ENCODE measurements at places on chromosomes 4 and X. TPM values are rescaled to one million over a fixed set of nuclear protein-coding genes. Genes with fewer than 3 reads are reported as not detected.

ODAPH gene
- total RNA-seq, result not detected

CORIN gene
- 2.2 TPM for total RNA-seq

ARMCX1 gene
- 35.1 TPM for total RNA-seq

IL21 gene
- total RNA-seq, result 0.12 TPM

- peak; percentile 10 for ATAC-seq
These were observed 6.8 kb upstream of the IQSEC2 start for GRCh38 chrX:53288189-53288588.

DNA sequence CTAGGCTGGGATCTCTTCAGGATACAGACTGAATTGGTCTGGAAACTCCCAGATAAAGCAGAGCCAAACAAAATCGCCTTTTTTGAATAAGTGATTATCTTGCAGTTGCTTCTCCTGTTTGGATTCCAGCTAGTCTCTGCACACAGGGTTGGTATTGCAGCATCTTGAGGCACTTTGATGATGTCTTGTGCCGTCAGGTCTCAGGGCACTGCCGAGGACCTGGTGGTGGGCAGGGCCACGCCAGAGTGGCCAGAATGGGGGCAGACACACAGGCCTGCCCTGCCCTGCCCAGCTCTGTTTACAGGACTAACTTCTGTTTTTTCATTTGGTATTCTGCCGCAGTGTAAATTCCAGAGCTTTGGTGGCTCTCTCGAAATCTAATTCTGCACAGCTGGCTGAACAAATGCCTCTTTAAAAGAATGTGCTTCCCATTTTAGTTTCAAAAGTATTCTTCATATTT, 276.1 kb downstream of the NR3C2 start:
- peak; percentile 36 for ATAC-seq

DNA sequence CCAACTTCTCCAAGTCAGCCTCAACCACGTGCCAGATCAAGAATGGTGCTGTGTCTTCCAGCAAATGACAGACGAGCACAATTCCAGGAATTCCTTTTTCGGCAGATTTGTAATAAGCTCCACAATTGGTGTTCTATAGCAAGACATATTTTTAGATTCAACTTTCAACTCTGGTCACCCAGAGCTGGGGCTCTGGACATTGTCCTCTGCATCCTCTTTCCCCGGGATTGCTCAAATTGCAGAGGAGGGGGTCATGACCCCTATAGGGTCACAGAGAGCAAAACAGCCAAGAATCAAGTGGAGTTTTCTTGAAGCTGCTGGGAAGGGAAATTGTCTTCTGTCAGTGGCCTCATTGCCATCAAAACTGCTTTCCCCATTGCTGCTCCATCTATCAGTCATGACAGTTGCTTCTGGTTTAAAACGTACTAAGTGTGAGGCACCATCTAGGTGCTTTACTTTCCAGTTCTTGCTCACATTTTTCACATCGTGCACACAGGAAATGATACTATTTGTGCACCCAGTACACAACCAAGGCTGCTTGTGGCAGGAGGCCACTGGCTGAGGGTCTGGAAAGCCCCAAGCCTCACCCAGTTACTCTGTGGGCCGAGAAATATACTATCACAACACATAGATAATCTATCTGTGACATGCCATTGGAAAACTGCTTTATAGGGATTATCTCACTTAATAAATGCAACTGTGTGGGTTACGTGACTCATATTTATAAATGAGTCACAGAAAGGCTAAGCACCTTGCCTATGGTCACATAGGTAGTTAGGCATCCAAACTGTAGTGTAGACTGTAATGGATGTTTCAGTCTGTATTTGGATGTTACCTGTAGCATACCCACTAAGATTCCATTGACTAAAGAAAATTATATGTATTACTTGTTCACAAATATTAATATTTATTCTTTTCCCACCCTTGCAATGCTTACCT, 91.7 kb upstream of the PHOX2B start:
- no peak for ATAC-seq

DNA sequence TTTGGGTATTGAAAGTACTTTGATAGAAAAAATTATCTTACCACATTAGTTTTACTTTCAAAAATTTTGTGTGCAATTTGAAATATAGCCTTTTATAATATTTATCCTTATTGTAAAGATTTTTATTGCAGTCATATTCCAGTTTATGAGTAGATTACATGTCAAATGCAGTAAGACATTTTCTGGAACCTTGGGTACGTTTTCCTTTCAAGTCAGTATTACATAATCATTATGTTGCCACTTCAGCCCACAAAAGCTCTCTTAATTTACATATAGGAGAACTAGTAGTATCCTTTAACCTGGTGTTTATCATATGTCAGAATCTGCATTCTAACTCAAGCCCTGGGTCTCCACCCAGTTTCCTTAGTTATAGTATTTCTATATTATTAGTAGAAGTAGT, 98.5 kb downstream of the CENPC start:
- ATAC-seq, result no peak

- ATAC-seq, result no peak
These were observed 81.2 kb downstream of the APOOL start for GRCh38 chrX:85084770-85085393.

- ATAC-seq, result no peak
These were observed 23.9 kb downstream of the SLC39A8 start for GRCh38 chr4:102321260-102321995.

GRCh38 chr4:13918110-13918509, 290.6 kb upstream of the BOD1L1 start:
- peak; percentile 71 for ATAC-seq

DNA sequence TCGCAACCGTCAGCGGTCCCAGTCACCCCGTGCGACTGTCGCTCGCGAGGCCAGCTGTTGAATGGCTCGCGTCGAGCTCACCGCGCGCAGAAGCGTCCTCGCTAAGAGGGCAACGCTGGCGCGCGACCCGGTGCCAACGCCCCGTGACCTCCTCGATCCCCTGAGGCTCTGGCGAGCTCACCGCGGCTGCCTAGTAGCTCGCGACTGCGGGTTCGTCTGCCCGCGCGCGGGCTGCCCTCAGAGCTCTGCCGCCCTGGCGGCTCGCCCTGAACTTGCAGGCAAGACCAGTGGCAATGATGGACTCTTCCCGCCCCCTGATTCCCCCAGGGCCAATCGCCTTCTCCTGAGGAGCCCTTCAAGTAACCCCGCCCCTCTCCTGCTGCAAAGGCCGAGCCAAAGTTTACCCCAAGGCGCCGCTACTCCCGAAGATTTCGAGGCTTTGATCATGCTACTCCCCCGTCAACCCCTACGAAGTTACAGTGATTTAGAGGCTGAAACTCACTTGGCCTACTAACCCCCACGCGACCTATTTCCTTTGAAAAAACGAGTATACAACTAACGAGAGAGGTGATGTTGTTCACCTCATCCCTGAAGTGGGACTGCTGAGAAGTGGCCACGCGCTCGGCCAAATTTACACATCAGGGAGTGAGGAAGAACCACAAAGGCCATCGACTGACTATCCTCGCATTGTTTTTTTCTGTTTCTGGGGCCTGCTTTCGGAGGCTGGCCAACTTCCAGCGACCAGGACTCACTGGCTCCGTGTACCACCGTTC, 37.5 kb downstream of the PGRMC1 start:
- peak; percentile 36 for ATAC-seq

- ATAC-seq, result peak; percentile 84
These were observed at the start of gene NAP1L3 for GRCh38 chrX:93673056-93673868. Gene NAP1L3, minus strand, starts transcription at chrX:93673578. Its CDS starts 274 bp downstream, at chrX:93673304.

DNA sequence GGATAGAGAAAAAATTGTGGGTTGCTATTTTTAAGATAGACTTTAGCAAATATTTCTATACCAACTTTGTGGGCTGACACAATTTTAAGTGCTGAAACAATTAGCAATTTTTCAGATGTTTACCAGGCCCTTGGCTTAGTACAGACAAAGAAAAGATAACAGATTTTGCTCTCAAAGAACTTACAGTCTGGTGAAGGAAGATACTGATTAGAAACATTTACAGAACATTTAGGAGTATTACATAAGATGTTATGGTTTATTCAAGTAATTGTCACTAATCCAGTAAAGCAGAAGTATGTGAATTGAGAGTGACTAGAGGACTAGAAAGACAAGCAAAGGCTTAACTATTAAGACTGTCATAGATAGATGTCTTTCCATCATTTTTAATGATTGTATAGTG, 35.3 kb upstream of the NDUFC1 start:
- ATAC-seq, result no peak

GRCh38 chr4:183284258-183284785, 35.8 kb downstream of the CLDN22 start:
- no peak for ATAC-seq

GRCh38 chr4:951594-952468, 19.6 kb downstream of the TMEM175 start:
- no peak for ATAC-seq

Measured in gastroesophageal sphincter (tissue), 4 donors.